Left lung (tissue), 14 donors: ENCODE measurements at places on chromosomes 2 and 18. TPM values are rescaled to one million over a fixed set of nuclear protein-coding genes. Genes with fewer than 3 reads are reported as not detected.

C2orf49 gene
- 26.8 TPM for polyA plus RNA-seq

UGT1A10 gene
- not detected for polyA plus RNA-seq

GRCh38 chr2:111030260-111030891, 90.3 kb upstream of the BCL2L11 start:
- DNase-seq = no peak

- no peak for DNase-seq
Measured at GRCh38 chr18:12309683-12310198, 1.7 kb downstream of the TUBB6 start.

DNA sequence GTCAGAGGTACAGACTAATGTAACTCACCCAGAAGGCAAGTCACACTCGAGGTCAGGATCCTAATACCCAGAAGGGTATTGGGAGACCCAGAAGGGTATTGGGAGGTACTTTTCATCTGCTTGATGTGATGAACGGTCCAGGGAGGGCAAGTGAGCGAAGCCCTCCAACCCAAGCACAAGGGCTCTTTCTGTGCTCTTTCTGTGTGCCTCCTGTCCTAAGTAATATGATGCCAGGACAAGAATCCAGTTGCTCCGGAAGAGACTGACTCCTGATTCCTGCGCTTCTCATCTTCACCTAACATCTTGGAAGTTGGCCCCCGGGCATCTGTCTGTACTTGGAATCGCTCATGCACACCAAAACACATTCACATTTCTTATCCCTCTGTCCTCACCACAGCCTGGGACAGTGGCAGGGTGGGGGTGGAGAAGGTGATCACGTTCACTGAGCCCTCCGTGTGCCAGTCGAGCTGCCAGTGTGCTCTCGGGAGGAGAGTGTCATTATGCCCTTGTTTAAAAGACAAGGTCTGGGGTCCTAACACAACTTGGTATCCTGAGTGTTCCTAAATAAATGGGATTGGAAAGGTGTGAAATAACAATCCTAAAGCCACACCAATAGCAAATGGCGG, 17.1 kb downstream of the GYPC start:
- DNase-seq = no peak

CROCC2 gene
- polyA plus RNA-seq = 3.4 TPM

DNA sequence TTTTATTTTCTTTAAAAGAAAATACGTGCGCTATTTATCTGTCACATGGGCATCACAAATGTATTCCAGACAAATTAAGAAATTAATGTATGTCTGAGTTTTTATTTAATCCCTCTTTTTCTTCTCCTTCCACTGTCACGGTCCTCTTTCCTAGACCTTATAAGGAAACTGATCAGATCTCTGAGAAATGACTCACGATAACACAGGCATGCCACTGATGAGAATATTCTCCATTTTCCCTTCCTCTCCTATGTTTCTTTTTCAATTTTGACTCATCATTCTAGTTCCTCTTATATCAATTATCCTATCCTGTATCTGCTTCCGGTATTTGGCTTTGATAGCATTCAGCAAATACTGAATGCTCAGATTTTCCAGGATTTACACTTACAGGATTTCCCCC, 121.8 kb downstream of the DSC3 start:
- DNase-seq = no peak
